AG04449 (cell line): ENCODE measurements at places on chromosomes 11 and 22.

- DNase-seq, result no peak
Observed at GRCh38 chr11:70082829-70083228, 4.7 kb downstream of the ANO1 start.

GRCh38 chr11:35089666-35090065, 49.3 kb upstream of the CD44 start:
- DNase-seq, result no peak

DNA sequence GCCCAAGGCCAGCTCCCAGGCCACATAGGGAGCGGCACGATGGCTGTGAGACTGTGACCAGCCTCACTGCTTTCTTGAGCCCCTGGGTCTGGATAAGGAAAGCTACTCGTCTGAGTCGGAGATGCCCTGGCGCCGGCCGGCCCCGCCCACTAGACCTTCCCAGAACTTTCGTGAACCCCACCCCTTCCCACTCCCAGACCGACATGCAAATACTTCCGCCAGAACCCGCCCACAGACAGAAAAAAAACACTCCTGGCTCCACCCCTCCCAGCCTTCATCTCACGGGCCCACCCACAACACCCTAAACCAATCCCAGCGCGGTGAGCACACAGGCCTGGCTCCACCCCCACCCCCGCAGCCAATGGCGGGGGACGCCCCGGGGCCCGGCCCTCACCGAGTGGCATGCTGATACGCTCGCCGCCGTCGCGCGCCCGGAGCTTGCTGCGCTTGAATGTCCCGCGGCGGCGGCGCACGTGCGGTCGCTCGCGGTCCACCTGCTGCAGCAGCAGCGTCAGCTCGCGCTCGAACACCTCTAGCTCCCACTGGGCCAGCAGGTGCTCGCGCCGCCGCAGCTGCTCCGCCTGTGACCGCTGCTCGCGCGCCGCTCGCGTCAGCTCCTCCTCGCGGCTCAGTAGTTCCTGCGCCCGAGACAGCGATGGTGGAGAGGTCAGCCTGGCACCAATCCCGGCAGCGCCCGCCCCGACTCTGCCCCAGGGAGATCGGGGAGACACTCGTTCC, 7.0 kb downstream of the MAP3K11 start:
- DNase-seq, result peak; percentile 59

GRCh38 chr11:92136797-92137196, 87.8 kb upstream of the FAT3 start:
- DNase-seq, result no peak

DNA sequence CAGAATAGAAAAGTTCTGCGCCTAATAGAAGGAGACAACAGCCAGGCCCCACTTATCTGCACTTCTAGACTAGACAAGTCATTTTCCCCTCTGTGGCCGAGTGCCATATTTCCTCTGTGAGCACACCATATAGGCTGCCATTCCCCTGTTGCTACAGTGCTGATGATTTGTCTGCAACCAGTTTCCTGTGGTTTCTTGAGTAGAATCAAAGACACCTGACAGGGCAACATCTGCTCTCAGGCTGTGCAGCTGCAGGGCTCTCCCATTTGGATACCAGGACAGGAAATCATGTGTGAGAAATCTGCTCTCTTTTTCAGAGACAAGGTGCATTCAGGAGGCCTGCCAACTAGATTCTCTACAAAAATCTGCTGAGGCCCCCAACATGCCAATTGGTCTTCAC, 879.3 kb downstream of the DLG2 start:
- no peak for DNase-seq

- DNase-seq, result no peak
Observed at GRCh38 chr11:76783896-76784813, 999 bp downstream of the TSKU start.

GRCh38 chr22:31926969-31927368, 17.4 kb upstream of the YWHAH start:
- no peak for DNase-seq

DNA sequence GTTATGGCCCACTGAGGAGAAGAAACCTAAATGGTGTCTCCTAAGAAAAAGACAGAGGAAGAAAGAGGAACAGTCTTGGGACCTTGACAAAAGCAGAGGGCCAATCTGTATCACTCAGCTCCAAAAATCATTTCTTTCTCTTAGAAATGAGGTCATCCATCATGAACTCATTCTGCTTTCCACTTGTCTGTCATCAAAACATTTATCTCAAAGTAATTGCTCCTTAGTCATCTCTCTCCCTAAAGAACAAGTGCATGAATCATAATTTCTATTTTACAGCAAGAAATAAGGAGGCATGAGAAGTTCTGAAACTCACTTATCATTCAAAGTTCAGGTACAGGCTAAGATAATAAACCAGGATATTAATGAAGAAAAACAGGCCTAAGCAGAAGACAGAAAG, 375.6 kb downstream of the KCNA4 start:
- no peak for DNase-seq

DNA sequence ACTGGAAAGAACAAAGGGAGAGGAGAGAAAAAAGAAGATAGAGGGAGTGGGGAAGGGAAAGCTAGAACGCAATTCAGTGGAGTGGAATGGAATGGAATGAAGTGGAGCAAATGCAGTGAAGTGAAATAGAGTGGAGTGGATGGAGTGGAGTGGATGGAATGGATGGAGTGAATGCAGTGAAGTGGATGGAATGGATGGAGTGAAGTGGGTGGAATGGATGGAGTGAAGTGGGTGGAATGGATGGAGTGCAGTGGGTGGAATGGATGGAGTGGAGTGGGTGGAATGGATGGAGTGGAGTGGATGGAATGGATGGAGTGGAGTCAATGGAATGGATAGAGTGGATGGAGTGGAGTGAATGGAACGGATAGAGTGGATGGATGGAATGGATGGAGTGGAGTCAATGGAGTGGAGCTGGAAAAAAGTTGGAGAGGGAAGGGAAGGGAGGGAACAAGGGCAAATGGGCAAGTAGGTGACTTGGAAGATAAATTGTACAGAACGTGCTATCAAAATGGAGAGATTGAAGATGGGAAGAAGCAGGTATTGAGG, 13.9 kb downstream of the IFITM10 start:
- no peak for DNase-seq

DNA sequence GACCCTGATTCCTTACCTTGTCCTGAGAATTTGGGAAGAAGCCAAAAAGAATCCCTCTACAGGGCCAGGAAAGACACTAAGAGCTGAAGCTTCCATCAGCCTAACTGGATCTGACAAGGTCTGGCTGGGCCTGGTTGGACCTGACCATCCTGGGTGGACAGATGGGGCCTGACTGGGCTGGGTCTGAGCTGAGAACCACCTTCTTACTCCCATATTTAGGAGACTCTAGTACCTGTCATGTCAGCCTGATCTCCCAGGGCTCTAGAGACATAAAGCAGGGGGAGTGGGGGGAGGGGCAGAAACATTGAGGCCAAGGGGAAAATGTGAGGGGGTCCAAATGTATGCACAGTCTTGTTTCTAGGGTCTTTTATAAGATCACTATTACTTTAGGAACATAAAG, 129.9 kb downstream of the BUD13 start:
- DNase-seq, result no peak

- DNase-seq, result no peak
Observed at GRCh38 chr11:130692220-130692619, 224.1 kb downstream of the SNX19 start.

- DNase-seq, result no peak
Observed at GRCh38 chr22:25881210-25881755, 139.3 kb downstream of the MYO18B start.

- no peak for DNase-seq
Observed at GRCh38 chr11:128283451-128283850, 303.9 kb downstream of the ETS1 start.
